ENCODE measurements at places on chromosomes 1 and 21.

GRCh38 chr1:99728494-99729235 lies 37.8 kb downstream of the FRRS1 start:
- peak; percentile 23 for DNase-seq

- DNase-seq, result no peak
These were observed 23.4 kb downstream of the GTF2B start for GRCh38 chr1:88867743-88868521.

DNA sequence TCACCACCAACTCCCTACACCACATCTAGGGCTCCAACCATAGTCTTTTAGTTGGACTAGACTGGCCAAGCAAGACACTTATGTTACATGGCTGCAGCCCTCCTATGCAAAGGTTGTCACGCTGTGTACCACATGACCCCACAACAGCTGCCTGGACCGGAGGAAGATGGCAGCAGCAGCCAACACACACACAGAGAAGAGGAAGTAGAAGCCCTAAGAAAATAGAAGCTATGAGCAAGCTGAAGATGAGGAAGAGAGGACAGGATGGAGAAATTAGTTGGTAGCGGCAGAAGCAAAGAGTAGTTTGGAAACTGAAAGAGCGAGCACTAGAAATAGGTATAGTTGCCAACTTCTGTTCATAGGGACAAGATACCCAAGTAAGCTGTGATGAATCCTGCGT lies 60.8 kb upstream of the RALGPS2 start:
- no peak for DNase-seq

DNA sequence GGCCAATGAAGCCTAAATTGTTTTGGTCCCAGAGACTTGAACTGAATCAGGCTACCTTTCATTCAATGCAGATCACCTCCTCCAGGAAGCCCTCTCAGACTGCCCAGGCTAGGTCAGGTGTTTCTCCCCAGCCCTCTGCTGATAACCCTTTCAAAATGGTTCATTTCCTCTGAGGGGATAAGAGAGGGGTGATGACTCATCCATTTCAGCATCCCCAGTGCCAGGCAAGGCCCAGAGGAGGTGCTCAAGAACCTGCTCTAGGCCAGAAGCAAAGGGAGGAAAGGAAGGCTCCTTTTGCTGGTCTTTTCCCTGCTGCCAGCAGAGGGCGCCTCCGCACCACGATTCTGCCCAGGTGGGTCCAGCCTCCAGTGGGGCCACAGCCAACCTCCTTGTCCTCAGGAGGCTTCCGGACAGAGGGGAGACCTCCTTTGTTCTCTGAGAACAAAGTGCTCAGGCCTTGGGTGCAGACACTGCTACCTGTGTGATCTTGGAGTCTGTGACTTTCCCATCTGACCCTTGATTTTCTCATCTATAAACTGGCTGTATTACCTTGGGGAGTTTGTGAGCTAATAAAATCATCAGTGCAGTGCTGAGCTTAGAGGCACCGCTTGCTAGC lies 45.3 kb upstream of the ARHGEF10L start:
- DNase-seq, result no peak

- no peak for DNase-seq
These were observed 22.2 kb upstream of the ABL2 start for GRCh38 chr1:179251675-179252074.

- peak; percentile 88 for DNase-seq
These were observed 75.8 kb downstream of the ATP1A1 start for GRCh38 chr1:116448785-116449385.

GRCh38 chr1:183159960-183160359 lies 26.1 kb upstream of the LAMC2 start:
- no peak for DNase-seq

DNA sequence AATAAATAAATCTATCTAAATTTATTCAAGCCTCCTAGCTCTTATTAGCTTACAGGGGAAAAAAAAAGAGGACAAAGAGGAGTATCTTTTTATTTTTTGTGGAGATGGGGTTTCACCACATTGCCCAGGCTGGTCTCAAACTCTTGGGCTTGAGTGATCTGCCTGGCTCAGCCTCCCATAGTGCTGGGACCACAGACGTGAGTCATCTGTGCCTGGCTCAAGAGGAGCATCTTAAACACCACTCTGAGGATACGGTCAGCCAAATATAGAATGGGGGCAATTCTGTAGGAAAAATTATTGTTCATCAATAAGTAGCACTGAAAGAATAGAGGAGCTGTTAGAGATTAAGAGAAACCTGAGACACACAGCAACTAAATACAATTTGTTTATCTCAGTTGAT lies 24.1 kb downstream of the SLC45A3 start:
- no peak for DNase-seq

DNA sequence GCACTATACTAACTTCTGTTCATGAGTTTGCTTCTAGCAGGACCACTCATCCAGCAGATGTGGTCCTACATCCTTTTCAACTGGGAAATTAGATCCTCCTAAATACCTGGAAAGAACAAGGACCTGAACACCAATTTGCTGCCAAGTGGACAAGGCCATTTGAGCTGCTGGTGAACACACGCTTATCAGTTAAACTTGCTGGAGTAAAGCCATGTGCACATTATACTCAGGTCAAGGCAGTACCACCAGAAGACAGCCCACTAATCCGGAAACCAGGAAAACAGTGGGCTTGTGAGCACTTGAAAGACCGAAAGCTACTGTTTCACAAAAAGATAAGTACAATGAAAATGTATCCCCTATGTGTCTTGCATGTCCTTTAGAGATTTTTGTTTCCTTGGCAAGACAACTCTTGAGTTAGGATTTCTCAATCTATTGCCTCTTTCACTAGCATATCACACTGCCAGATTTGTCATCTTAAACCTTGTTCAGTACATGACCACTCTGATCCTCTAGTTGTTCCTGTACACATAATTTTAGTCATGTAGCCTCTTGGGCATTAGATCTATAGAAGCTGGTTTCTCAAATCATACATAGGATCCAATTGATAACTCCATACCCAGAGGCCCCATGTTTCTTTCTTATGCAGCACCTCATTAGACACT lies 4.5 kb upstream of the REN start:
- DNase-seq, result no peak

Data from smooth muscle cell of the brain vasculature (primary cell).